Occipital lobe (tissue), 3 donors: ENCODE measurements at places on chromosomes 16 and 17.

DNA sequence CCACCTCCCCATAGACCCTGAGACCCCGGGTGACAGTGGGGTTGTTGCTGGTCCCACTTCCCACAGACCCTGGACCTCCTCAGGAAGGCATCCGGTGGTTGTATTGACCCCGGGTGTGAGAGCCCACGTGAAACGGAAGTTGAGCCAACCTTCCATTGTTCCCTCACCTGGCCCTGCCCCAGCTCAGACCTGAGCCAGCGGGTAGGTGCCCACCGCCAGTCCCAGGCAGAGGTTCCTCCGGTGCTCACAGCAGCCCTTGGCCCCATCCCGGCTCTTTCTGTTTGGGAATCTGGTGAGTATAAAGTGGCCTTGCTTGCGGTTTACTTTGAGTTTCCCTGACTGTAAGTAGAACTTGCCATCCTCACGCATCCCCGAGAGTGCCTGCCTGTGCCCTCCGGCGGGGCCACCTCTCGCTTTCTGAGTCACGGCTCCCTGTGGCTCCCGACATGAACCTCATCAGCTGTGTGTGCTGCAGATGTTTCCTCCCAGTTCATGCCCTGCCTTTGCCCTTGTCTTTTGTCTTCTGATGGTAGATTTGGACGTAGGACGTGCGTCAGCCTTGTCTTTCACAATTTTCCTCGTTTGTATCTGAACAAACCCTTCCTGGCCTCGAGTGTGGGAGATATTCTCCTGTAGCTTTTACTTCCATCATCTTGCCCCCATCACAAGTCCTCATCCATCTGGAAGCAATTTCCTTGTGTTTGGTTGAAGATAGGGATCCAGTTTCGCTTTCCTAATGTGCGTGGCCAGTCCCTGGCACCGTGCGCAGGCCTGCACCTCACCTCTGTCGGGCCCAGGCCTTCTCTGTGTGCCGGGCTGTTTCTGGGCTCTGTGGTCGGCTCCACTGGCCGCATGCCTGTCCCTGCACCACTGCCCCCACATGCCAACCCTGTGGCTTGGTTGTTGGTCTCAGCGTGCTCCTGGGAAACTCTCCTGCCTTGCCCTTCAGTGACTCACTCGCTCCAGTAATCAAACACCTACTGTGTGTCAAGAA lies 76.0 kb downstream of the METRNL start:
- DNase-seq = no peak

- no peak for DNase-seq
Observed at GRCh38 chr16:65406933-65407332, 285.1 kb upstream of the CDH11 start.

DNA sequence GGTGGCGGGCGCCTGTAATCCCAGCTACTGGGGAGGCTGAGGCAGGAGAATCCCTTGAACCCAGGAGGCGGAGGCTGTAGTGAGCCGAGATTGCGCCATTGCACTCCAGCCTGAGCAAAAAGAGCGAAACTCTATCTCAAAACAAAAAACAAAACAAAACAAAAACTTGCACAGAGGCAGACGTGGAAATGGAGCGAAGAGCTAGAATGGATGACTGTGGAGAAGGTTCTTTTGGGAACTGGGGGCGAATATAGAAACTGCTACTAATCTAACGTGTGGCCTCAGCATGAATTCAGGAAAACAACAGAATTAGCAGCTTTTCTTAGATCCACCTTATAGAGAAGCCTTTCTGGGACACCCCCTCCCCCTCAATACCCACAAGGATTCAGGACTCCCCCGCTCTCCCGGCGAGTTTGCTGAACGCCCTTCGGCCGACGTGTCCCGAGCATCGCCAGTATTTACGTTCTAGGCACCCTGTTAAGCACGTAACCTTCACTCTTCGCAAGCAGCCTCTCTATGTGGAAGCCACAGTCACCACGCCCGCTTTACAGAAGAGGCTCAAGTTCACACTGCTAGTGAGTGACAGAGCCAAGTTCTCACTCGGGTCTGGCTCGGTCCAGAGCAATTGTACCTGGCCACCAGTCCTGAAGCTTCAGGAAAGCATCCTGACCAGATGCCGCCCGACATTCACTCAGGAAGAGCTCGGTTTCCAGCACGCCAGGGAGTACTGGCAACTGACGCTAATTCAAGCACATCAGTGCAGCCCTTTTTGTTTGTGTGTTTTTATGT lies 13.3 kb upstream of the ABR start:
- DNase-seq = no peak

DNA sequence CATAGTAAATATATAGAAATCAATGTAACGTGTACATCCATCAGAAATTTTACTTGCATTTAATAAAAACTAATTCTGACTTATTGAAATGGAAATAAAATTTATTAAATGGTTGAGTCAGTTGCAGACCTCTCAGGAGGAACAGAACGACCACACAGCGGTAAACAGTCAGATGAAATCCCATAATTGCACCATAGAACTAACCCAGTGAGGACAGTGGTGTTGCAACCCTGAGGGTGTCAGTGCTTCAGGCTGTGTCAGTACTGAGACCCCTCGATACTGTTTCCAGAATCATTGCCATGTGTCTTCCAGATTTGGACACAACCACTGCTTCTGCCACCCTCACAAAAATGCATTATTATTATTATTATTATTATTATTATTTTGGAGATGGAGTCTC lies 29.0 kb upstream of the SSTR2 start:
- DNase-seq = no peak
